ENCODE measurements at places on chromosomes 5 and 9.

DNA sequence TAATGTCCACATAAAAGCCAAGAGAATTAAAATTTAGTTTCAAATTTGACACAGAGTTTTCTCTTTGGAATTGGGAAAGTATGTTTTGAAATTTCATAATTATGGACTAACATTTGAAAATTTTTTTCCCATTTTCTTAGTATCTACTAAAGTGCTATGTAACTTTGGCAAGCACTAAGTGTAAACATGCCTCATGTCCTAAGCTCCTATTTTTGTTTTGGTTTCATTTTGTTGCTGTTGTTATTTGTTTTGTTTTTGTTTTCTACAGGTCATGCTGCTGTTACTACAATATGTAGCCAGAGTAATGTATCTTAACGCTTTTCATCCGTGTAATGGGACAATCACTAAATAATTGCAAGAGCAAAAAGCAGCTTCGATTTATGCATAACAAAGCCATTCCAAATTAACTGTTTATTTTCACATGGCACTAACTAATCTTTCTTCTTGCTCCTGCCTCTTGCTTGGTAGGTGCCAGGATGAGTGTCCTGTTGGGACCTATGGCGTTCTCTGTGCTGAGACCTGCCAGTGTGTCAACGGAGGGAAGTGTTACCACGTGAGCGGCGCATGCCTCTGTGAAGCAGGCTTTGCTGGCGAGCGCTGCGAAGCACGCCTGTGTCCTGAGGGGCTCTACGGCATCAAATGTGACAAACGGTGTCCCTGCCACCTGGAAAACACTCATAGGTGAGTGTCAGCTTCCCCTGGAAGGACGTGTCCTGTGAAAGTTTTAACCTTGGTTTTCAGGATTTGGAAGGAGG lies 107.3 kb upstream of the PRRC1 start:
- no peak for DNase-seq

DNA sequence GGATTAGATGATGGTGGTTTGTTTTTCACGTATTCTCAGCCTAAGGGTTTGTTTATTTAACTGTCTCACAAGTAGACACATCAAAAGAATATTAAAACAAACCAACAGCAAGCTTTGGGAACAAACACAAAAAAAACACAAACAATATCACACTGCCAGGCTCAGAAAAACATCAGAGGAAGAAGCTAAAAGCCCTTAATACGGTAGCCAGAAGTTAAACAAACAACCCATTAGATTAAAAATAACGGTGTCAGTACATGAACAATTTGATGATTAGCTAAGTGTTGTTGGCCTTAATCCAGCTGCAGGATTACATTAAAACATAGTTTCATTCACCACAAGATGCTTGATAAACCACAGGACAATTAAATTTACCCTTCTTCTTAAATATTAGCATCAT lies 15.9 kb upstream of the DMRT2 start:
- no peak for DNase-seq

DNA sequence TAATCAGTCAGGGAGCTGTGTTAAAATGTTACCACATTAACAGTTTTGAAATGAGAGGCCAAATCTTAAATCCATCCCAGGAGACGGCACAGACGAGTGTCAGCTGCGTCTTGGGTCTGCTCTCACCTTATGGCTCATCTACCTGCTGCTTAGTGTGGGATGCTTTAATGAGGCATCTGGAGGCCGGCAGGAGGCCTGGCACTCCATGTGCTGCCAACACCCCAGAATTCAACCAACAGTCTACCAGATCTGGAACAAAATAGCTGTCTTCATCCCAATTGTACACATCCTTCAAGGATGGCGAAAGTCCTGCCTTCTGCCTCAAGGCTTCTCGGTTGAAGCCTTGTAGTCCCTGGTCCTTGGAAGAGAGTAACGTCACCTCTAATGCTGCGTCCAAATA lies 12.0 kb downstream of the PRKACG start:
- DNase-seq, result no peak

- DNase-seq, result no peak
Observed at GRCh38 chr5:55925712-55926111, 69.1 kb downstream of the IL6ST start.

- DNase-seq, result no peak
Observed at GRCh38 chr5:120517607-120518252, 53.6 kb downstream of the PRR16 start.
